HT1080 (cell line): ENCODE measurements at places on chromosomes 6 and 20.

DNA sequence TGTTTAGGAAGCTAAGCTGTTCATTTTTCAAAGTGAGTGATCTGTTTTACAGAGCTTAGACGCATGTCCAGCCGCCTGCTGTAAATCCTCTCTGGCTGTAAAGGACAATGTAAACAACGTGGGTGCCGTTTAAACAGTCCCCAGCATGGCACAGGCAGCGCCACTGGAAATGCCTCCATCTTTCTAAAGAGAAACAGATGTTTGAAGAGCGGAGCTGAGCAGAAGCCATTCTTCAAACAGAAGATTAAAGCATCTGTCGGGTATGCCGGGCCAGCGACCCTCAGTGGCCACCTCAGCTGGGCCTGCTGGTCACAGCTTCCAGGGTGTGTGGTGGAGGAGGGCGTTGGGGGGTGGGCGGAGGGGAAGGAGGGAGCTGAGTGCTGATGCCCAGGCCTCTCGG is 138.6 kb downstream of the ERMARD start:
- DNase-seq: no peak

DNA sequence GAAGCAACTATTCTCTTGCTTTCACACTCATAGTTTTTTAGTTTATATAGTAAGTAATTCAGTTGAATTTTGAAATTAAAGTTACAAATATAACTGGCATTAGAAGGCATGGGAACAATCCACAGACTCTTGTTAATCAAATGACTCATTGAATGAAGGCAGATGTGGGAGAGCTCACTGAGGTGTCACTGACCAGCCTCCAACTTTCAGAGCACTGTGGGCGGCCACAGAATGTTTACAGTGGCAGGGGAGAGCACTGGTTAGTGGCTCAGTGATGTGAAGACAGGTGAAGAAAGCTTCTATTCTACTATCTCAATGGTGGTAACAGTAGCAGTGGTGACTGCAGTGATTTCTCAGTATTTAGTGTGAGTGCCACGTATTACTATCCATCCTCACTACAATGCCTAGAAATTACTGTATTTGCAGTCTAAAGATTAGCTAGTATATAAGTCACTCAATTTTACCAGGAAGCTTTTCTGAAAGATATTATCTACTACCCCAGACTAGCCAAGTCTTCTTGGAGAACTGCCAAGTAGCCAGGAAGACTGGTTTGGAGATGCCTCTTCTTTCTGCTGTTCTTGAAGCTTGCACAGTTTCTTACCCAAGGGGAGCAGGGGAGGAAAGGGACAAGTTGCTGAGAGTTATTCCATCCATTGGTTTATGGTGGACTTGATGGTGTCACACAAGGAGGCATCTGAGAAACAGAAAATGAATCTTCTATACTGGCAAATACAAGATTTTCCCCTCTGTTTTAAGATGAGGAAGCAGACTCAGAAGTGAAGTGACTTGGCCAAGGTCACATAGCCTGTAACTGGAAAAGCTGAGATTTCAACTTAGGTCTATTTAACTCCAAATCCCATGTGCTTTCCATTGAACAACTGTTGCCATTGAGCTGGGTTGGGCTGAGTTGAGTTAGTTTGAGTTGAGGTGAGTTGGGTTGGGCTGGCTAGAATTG is 231.2 kb downstream of the ANKRD60 start:
- peak; percentile 65 for DNase-seq

GRCh38 chr6:37051138-37052026 is 45.9 kb downstream of the FGD2 start:
- DNase-seq: peak; percentile 67

GRCh38 chr20:20210327-20210726 is 157.6 kb upstream of the INSM1 start:
- no peak for DNase-seq

DNA sequence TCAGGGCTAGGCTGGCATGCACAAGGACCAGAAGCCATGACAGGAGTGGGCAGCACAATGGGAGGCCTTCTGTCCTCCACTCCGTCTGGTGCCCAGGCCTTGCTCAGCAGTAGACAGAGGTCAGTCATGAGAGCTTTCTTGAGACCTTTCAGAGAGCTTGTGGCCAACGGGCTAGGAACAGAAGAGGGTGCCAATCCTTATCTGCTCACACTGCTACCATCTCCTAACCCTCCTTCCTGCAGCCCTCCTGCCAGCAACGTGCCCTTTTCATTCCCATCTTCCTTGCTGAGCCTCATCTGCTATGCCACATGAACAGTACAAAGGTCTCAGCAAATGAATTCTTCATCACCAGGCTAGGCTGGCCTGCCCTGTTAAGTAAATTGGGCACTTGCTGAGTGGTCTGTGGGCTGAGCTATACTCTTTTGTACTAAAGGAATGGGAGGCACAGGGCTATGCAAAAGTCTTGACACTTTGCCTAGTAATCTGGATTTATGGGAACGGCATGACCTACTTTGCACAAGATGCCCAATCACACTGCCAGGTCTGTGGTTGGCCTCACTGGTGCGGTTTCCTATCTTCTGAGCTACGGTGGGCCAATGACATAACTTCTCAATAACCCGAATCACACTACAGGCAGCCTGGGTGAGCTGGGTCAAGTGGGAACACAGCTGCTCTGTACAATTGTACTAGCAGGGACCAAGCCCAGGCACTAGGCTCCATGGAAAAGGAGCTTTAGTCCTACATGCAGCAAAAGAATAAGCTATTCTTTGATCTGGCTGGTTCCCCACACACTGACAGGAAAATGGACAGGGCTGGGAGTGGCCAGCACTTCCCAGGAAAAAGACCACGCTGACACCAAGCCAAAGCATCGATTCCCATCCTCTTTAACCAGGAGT is 47.8 kb downstream of the ELOVL5 start:
- peak; percentile 58 for DNase-seq

- peak; percentile 20 for DNase-seq
These were observed 6.1 kb upstream of the C6orf58 start for GRCh38 chr6:127570739-127571389.

GRCh38 chr6:100283285-100283684 is 181.4 kb downstream of the SIM1 start:
- DNase-seq: peak; percentile 84

- no peak for DNase-seq
These were observed 315.4 kb downstream of the HAO1 start for GRCh38 chr20:7624886-7625285.
